Stimulated activated naive B cell treated with anti-CD40 and anti-IgM and Interleukin-4, amounts not matched to agents 10 μg/mL and 1 μg/mL and 100 μg/mL, for 72 hours (primary cell): ENCODE measurements at places on chromosomes 16 and 17.

DNA sequence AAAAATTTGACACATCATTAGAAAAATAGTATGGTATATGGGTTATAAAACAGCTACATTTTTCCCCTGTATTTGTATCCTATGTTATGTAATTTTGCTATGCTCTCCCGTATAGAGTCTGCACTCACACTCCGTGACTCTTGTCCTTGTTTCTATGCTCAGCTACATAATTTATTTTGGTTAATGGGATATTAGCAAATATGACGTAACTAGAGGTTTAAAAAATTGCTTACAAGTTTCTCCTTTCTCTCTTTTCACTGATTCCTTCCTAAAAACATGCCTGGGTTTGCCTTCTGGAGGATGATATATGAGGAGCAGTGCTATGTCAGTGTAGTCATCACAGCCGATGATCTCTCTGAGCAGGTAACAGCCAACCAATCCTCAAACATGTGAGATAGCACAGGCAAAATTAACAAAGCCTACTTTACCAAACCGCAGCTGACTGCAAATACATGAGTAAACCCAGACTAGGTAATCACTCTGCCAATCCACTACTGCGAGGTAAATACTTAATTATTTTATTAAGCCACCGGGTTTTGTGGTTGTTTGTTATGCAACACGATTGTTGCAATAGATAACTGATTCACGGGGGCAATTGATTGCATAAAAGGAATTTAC is 126.9 kb downstream of the KIF2B start:
- DNase-seq, result no peak

GRCh38 chr16:10787304-10787703 is 31.3 kb downstream of the TVP23A start:
- peak; percentile 44 for DNase-seq

DNA sequence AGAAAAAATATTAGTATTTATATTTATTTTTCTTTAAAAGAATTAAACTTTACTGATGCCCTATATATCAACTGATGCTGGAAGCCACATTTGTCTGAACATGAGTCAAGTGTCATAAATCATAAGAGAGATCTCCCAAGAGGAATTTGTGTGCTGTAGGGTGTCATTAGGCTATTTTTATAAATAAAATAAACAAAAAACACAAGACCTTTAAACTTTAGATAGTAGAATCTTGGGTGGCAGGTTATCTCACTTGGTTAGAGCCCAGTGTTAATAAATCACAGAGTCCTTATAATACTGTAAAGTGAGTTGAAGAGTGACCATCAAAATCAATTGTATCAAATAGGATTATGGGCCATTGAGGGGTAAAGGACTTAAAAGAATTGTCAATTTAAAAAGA is 21.3 kb upstream of the CPD start:
- no peak for DNase-seq

DNA sequence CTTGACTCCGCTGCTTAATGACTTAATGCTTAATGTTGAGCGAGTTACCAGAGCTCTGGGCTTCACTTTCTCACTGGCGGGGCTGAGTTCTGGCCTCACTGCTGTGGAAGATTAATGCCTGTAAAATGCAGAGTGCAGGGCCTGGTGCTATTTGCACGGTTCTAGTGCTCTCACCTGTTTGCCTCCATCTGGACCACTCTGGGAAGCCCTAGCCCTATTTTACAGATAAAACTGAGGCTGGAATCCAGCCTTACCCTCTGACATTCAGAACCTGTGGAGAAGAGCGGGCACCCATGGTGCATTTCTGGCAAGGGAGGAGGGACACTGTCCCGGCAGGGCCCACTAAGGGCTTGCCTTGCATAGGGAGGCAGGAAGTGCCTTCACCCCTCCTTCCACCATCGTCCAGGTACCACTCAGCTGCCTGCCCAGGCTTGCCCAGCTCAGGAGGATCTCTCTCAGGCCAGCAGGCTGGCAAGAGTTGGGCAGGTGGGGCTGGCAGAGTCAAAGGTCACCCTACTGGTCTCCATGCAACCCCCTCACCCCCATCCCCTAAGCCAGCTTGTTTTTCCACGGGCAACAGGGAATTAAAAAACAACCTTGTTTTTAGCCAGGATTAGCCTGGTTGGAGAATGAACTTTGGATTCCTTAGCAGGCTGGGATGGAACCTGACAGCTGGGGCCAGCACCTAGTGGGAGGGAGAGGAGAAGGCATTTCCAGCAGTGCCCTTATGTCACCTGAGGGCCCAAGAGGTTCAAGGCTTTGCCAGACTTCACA is 4.1 kb upstream of the UBALD1 start:
- DNase-seq, result no peak

DNA sequence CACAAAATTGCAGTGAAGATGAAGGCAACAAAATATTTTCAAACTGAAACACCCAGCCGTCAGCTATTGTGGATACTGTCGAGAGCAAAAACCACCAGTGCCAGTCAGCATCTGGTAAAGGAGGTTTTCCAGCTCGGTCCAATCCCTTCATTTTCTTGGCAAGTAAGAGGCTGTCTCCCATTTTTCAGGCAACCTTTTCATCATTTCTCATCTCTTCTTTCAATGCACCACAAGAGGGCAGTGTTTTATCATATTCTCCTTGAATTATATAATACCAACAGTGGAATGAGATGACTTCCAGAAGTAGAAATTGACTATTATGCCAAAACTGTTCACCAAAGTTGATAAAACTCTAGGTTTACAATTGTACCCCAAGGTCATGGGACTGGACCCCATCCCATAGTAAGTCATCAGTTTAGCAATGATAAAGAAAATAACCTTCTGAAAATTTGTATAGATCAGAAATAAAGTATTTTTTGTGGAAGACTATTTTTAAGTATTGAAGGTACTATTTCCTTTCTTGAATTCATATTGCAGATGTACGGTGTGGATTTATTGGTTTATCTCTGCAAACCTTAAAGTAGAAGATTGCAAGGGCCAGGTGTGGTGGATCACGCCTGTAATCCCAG is 16.8 kb downstream of the NQO1 start:
- DNase-seq, result no peak

GRCh38 chr17:50214976-50215760 is 13.7 kb upstream of the COL1A1 start:
- DNase-seq, result no peak

DNA sequence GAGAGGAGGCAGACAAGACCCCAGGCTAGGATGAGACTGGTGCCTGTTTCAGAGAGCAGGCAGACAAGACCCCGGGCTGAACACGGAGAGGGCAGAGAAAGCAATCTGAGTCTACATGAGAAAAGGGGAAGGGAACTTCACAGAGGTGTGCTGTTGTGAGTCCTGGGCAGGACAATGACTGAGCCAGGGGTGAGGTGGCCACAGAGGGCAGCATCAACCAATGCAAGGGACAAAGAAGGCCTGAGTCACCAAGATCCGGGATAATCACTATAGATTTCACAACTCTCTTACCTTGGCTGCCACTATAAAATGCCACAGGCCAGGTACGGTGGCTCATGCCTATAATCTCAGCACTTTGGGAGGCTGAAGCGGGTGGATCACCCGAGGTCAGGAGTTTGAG is 89.0 kb downstream of the SLC39A11 start:
- no peak for DNase-seq

GRCh38 chr17:47955497-47956461 is 1.9 kb downstream of the PRR15L start:
- no peak for DNase-seq

DNA sequence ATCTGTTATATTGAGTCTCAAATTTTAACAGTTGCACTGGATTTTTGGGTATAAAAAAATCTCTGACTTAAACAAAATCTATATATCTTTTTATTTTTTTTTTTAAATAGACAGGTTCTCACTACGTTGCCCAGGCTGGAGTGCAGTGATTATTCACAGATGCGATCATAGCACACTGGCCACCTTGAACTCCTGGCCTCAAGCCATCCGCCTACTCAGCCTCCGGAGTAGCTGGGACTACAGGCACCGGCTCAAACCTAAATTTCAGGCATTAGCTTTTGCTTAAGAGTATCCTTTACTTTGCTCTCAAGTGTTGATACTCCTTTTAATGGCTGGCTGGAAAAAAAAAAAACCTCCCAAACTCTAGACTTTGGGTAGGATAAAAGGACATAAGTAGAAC is 61.6 kb downstream of the RPGRIP1L start:
- DNase-seq, result no peak

DNA sequence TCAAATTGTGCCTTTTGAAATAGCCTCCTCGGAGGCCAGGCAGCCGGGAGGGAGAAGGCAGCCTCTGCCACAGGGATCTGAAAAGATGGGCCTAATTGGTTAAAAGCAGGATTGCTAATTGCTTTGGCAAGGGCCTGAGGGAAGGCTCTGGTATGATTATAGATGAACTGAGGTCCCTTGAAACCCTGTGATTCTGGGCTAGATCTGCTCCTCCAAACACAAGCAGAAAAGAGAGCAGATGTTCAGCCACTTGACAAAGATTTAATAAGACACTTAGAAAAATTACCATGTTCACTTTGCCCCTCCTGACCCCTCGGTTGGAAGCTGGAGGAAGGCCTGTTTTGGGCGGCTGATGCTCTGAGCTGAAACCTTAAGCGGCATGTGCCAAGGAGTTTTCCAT is 209.5 kb upstream of the MPHOSPH6 start:
- DNase-seq, result no peak

- DNase-seq, result no peak
These were observed 19.7 kb downstream of the TTC19 start for GRCh38 chr17:16019347-16019746.

DNA sequence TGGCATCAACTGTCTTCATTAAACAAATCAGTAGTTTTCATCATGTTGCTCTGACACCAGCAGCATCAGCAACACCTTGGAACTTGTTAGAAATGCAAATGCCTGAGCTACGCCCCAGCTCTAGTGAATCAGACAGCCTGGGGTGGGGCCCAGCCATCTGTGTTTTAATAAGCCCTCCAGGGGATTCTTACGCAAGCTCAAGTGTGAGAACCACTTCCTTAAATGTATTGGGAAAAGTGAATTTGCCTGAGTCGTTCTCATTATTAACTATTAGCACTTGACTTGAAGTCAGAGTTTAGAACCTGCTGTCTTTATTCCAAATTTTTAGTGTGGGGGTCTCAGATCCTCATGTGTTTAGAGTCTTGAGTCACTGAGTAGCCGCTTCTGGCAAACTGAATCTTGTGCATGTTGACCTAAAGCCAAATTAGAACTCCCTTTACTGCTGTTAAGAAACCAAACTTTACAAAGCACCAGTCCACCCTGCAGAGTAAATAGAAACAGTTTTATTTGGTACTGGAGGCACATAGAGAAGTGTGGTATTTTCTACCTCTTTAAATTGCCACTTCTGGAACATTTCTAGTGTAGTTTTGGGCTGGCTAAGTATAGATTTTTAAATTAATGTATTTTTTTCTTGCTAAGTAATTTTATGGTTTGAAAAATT is 137.4 kb upstream of the COX10 start:
- DNase-seq, result peak; percentile 55

DNA sequence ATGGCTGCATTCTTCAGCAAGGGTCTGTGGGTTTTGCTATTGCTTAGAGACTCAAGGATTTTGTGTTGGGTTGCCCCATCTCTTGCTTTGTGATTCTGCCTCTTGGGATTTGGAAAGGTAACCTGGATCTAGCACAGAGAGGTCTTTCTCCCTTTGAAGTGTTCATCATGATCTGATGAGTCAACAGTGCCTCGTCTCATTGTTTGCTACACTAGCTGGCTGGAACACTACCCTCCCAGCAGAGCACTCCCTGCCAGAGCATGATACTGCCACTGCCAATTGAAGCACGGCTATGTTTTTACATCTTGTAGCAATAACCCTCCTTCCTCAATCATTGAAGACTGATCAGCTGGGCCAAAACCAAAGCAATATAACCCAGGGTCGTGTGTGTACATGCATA is 361.0 kb downstream of the CDH13 start:
- no peak for DNase-seq

GRCh38 chr16:13672196-13672595 is 247.8 kb upstream of the ERCC4 start:
- DNase-seq, result no peak

DNA sequence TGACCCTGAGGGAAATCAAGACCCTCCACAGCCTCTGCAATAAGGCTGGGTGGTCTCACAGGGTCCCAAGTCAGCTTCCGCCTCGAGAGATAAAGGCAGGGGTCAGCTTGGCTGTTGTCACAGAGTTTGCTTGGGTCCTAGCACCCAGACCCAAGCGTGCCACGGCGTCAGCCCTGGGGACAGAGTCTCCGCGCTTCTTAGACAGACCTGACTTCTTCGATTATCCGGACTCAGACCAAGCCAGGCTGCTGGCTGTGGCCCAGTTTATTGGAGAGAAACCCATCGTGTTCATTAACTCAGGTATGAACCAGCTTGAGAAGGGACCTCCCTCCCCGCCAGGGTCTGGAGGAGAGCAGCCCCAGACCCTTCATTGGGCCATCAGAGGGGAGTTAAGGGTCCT is 588 bp downstream of the C16orf92 start:
- DNase-seq, result no peak

GRCh38 chr17:13030459-13031300 is 12.9 kb upstream of the ELAC2 start:
- peak; percentile 18 for DNase-seq

DNA sequence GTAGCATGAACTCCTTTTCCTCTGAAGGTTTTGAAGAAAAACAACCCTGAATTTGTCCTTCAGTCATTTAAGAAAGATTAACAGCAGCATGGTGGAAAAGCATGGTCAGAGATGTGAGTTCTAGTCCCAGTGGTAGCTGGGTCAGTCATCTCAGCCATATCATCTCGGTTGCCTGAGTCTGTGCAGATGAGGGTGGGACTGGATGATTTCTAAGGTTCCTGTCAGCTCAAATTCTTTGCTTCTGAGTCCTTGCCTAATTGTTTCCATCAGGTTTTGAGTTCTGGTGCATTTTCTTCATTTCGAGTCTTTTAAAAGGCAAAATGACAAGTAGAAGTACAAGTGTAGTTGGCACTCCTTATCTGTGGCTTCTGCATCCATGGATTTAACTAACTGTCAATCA is 63.9 kb downstream of the TNRC6C start:
- DNase-seq, result no peak

GRCh38 chr16:11105038-11105903 is 150.7 kb downstream of the SOCS1 start:
- peak; percentile 53 for DNase-seq

GRCh38 chr17:19553036-19553435 is 19.4 kb downstream of the SLC47A1 start:
- DNase-seq, result no peak

DNA sequence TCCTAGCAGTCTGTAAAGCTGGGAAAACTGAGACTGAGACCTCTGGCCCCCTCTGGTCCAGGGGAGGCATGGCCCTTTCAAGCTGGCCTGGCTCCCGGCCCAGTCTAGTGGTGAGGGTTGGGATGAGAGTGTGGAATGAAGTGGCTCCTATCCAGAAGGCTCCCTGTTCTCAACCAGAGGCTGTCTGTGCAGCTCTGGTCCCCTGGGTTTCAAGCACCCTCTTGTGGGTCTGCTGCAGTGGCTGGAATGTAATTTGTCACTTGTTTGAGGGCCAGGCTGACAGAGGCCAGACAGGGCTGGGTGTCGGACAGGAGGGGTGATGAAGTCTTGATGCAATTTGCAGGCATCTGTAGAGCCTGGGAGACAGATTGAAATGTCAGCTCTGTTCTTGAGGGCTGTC is 22.1 kb upstream of the PHF12 start:
- no peak for DNase-seq

- DNase-seq, result no peak
These were observed 40.3 kb downstream of the MAP1LC3B start for GRCh38 chr16:87432330-87432915.

GRCh38 chr17:72913142-72913682 is 179.3 kb downstream of the SLC39A11 start:
- no peak for DNase-seq
